ENCODE measurements at places on chromosomes 4 and X. TPM values are rescaled to one million over a fixed set of nuclear protein-coding genes. Genes with fewer than 3 reads are reported as not detected.

- peaks cover 5% of the 10 kb centered on the region for H3K4me1 ChIP-seq
- no peaks in the 10 kb centered on the region for H3K36me3 ChIP-seq
- no peak overlapping the region for H3K4me3 ChIP-seq
- H3K27me3 ChIP-seq: no peaks in the 10 kb centered on the region
- DNase-seq: no peak
These were observed 20.2 kb upstream of the GBA3 start for GRCh38 chr4:22672519-22672918.

DNA sequence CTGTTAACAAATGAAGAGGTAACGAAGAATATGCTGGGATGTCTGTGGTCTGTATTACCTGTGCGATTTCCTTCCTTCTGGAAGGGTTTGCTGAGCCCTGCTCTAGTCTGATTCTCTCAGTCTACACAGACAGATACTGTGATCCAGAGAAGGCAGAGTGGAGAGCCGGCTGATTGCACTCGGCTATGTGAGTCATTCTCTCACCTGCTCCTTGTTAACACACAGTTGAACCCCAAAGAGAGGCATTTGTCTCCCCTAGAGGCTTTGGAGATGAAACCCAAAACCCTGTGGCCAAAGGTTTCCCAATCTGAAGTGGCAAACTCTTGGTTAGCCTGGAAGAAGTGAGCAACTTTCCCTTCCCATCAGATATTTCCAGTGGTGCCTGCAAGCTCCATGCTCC is 78.1 kb upstream of the GPC4 start:
- DNase-seq: no peak
- no peaks in the 10 kb centered on the region for H3K4me1 ChIP-seq
- H3K4me3 ChIP-seq: no peak overlapping the region
- peaks cover 5% of the 10 kb centered on the region for H3K27me3 ChIP-seq
- H3K36me3 ChIP-seq: no peaks in the 10 kb centered on the region
- no peak overlapping the region for H3K27ac ChIP-seq

- H3K4me3 ChIP-seq: no peak overlapping the region
- H3K4me1 ChIP-seq: no peaks in the 10 kb centered on the region
- H3K27me3 ChIP-seq: peaks cover 3% of the 10 kb centered on the region
- H3K27ac ChIP-seq: no peak overlapping the region
These were observed 184.2 kb downstream of the KDR start for GRCh38 chr4:54940996-54941865.

- H3K27me3 ChIP-seq: no peaks in the 10 kb centered on the region
- DNase-seq: no peak
- H3K4me1 ChIP-seq: peaks cover 8% of the 10 kb centered on the region
- no peak overlapping the region for H3K27ac ChIP-seq
- H3K4me3 ChIP-seq: no peak overlapping the region
These were observed 32.3 kb downstream of the ADGRA3 start for GRCh38 chr4:22483551-22483981.

DNA sequence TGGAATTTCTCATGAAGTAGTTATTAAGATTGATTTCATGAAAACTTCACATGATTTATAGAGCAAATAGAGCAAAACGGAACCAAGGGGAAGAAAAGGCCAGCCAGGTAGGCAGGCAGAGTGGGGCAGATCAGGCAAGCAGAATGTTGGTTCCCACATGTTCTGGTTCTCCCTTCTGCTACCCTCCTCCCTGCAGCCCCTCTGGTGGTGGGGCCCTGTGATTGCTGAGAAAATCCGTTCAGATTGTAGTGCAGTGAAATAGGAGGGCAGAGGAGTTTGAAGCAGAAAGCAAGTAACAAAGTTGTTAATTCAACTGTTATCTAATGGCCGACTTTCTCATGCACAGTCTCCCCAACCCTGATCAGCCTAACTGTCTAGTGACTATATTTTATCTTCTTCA is 185.3 kb downstream of the MID1IP1 start:
- no peaks in the 10 kb centered on the region for H3K36me3 ChIP-seq
- no peak overlapping the region for H3K4me3 ChIP-seq
- H3K27me3 ChIP-seq: peaks cover 25% of the 10 kb centered on the region
- H3K27ac ChIP-seq: no peak overlapping the region
- no peaks in the 10 kb centered on the region for H3K4me1 ChIP-seq
- DNase-seq: no peak

DNA sequence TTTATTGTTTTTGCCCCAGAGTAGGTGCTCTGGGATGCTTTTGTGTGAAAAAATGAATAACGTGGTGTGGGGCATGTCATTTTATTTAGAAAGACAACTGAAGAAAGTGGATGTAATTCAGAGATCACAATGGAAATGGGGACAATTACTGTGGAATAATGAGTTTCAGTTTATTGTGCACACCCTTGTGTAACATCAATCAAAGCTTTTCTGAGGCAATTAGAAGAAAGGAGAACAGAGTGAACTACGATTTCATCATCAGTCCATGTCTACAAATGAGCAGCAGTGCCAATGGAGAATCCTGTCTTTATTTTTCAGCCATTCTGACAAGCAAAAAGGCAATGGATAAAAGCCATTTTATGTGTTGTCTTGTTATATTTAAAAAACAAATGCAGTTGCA is 339.2 kb downstream of the TMA16 start:
- H3K4me1 ChIP-seq: no peaks in the 10 kb centered on the region
- DNase-seq: no peak
- no peak overlapping the region for H3K27ac ChIP-seq
- H3K4me3 ChIP-seq: no peak overlapping the region
- no peaks in the 10 kb centered on the region for H3K27me3 ChIP-seq

The UGT8 gene
- total RNA-seq: not detected

The MAGEE1 gene
- total RNA-seq: 6.1 TPM
